ENCODE measurements at places on chromosomes 2 and 18. TPM values are rescaled to one million over a fixed set of nuclear protein-coding genes. Genes with fewer than 3 reads are reported as not detected.

TUBA3D gene
- total RNA-seq: not detected

SLC9A4 gene
- not detected for total RNA-seq

KCNJ13 gene
- total RNA-seq: not detected

NAB1 gene
- total RNA-seq: 43.7 TPM

SPEG gene
- 3.6 TPM for total RNA-seq

TANK gene
- total RNA-seq: 55.7 TPM

CCL20 gene
- not detected for total RNA-seq

- DNase-seq: no peak
Observed at GRCh38 chr2:217105733-217106649, 246.1 kb upstream of the TNP1 start.

DNA sequence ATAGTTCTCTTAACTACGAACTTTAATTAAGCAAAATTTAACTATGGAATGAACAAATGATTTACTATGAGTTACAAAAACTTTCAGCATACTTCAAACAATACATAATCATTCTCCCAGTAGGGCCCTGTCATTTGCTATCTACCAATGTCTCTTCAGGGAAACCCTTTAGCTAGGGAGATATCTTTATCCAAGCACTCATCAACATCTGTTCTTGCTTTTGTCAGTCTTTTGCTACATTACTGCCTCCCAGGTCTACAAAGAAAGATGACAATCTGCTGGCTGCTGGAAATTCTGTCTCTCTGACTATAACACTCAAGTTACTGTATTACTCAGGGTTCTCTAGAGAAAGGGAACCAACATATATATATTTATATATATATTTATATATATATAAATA, 1626.3 kb upstream of the CELF4 start:
- DNase-seq: no peak

DNA sequence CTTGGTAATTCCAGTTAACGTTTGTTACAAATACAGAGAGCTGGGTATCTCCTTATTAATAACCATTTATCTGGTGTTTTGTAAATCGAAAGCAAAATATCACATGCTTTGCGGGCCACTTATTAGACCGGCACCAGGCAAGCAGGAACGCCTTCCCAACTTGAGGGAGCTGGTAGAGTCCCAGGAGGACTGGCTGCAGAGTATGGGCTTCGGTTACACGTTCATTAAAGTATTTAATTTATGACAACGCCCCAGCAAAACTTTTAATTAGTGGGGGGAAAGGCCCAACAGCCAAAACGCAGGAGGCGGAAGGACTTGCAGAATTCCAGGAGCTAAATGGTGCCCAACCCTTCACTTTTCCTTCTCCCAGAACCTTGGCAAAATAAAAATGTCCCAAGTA, 3.7 kb downstream of the SMAD7 start:
- no peak for DNase-seq

- no peak for DNase-seq
Observed at GRCh38 chr2:25388491-25388890, 46.8 kb upstream of the DNMT3A start.

DNA sequence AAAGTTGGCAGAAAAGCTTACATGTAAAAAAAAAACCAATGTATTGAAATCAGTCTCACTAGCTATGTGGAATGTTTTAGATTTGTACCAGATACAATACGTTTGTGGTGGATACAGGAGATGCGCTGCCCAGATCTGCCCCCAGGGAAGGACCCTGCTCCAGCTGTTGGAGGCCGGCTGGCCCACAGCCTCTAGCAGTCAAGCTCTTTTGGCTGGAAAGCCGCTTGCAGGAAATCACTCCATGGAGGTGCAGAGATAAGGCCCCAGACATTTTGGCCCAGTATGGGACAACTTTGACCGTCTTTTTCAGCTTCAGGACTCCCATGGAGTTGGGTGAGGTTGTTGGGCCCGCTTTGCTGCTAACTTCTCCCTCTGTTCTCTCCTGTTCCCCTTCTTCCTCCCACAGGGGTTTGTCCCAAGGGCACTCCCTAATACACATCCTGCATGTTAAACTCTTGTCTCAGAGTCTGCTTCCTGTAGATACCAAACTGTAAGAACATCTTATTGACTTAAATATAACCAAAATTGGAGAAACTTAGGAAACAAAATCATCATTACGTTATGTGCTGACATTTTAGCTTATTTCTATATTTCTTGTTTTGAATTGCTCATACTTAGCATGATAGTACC, 1.7 kb upstream of the QPCT start:
- DNase-seq: no peak

DNA sequence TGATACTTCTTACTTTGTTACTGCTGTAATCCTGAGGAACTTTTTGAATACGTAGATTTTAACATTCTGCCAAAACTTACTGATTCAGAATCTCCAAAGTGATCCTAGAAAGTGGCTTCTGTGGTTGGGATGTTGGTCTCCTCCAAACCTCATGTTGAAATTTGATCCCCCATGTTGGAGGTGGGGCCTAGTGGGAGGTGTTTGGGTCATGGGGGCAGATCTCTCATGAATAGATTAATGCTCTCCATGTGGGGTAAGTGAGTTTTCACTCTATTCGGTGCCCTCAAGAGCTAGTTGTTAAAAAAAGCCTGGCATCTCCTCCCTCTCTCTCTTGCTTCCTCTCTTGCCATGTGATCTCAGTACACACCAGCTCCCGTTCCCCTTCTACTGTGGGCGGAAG, 329.9 kb downstream of the HRH4 start:
- DNase-seq: no peak

- no peak for DNase-seq
Observed at GRCh38 chr2:3126171-3126910, 251.3 kb downstream of the EIPR1 start.

DNA sequence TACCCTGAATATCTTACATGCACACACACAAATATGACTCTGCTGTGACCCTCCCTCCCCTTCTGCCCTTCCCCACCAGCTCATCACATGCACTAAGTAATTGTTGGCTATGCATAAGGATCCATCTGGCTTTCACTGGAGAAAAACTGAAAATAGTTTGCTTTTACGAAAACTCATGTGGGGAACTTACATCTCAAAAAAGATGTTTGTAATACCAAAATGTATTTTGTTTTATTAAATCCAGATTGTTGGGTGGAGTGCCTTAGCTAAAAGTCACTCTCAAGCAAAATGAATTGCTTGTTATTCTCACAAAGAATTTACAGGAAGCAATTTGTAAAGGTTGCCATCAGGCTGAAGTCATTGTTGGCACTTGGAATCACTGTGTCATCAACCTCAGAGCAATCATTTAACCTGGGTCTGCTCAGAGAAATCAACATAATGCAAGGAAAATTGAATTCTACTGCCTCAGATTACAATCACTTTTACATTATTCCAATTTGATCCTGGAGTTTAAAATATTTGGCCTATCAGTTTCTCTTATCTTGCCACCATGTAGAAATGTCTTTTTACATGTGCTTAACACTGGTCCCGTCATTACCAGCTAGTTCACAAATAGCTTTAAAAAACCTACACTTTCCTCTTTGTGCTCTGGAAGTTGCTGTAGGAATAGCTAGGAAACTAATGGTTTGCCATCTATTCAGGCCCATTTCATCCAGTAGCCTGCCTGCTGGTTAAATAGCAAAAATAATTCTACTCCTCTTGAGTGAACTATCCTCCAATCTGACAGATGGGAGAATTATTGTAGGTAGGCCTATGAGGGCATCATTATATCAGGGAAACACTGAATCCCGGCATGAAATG, 90.3 kb upstream of the TMEM17 start:
- no peak for DNase-seq

DNA sequence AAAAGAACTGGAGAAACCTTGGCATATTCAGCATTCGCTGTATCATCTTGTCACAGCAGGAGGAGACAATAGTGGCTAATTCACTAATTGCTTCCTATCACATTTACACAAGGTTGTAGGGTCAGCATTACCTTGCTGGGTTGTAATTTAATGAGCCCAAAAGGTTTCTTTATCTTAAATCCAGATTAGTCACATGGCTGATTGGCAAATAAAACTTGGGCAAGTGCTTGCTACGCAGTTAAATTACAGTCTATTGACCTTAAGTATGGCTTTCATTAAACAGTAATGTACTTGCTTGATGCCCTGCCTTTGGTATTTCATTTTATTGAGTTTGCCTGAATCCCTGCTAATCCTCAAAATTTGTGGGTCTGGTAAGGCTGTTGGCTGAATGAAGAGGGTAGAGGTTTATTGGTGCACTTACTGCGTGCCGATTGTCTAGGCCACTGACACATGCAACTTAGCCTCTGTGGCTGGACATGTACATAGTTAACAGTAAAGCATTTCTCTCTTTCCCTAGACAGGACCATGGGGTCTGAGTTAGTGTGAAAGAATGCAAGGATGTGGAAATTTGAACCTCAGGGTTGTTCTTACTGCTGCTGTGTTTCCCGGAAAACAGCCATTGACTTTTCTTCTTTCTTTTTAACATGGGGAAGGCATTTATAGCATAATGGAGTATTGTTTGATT, 34.3 kb downstream of the FMNL2 start:
- DNase-seq: no peak

DNA sequence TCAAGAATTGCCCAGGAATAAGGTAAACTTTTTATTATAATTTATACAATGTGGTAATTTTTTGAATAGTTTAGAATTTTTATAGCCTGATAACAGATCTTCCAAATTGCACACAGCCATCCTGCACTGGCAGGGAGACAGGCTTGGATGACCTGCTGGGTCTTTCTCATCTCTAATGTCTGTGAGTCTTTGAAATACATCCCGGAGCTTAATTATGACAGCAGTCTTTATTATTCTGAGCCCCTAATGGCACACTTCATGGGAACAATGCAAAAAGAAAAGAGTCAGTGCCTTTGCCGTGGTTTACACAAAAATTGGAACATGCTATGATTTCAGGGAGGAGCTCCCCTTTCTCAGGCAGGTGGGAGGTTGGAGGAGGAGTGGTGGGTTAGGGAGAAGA, 71.0 kb downstream of the TMEM182 start:
- no peak for DNase-seq

GRCh38 chr2:48356701-48357325, 173.1 kb upstream of the STON1 start:
- no peak for DNase-seq

GRCh38 chr2:80299661-80300060, 4.9 kb downstream of the LRRTM1 start:
- DNase-seq: no peak

DNA sequence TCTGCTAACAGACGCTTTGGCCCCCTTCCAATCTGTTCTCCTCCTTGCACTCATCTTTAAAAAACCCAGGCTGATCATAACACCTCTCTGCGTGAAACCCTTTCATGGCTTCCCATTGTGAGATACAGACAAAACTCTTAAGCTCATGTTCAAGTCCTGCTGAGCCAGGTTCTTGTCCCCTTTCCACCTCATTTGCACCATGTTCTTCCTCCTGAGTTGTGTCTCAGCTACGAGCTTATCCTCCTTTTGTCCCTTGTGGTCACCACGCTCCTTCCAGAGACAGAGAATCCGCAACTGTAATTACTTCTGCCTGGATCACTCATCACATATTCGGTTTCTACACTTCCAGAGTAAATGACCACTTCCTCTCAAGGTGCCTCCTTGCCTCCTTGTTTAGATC, 238.8 kb downstream of the ACTR3 start:
- DNase-seq: no peak

DNA sequence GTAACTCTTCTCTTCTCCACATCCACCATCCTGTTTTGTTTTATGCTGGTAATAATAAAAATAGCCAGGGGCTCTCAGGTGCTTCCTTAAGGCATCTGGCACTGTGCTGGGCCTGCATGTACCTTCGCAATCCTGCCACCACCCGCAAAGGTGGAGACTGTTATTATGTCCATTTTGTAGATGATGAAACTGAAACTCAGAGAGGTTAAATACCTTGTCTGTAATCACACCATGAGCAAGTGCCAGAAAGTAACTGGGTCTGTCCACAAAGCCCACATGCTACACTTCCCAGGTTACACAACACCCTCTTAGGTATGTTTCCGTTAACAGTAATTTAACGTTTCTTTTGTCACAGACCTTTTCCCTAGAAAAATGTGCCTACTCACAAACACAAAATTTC, 27.0 kb downstream of the NRP2 start:
- no peak for DNase-seq

DNA sequence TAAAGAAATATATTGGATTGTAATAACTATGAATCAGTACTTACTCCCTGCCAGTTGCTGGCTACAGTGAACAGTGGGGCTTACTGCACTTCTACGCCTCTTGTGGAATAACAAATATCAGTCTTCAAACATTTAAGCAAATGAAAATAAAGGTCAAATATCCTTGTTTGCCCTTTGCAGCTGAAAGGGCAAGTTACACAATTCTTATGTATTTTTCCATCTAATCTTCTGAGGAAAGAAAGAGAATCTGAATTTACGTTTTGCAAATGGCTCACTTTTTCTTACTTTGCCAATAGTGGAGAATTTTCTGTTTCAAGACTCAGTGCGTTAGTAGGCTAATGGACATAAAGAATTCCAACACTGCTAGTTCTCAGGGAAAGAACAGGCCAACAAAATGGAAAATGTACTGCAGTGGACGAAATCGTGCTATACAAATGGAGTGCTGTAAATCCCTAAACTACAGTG, 157.2 kb upstream of the TMEM200C start:
- peak; percentile 20 for DNase-seq

DNA sequence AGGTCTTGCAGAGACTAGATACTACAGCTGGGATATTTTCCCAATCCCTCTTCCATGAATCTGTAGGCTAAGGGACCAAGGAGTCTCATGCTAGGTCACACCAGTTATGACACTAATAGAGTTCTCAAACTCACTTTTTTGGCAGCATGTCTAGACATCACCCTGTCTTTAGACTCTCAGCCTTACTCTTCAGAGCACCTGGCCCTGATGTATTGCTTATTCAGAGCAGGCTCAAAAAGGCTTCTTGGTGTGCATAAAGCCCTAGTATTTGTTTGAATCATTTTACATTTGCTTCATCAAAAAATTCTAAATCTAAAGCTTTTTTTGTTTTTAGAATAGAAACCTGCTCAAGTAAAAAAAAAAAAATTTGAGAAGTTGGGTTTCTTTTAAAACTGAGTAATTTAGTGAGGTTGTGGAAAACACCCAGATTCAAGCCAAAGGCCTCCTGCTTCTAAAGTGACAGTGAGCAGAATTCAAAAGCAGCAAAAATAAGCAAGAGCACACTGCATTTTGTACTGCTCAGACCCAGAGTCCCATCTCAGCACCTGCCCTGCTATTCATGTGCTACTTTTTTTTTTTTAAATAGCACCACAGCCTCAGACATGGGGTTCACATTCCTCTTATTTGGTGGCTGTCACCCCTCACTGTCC, 18.0 kb upstream of the DNAH6 start:
- DNase-seq: no peak

GRCh38 chr2:205636549-205637319, 45.6 kb upstream of the NRP2 start:
- no peak for DNase-seq

GRCh38 chr2:25606892-25607291, 66.5 kb downstream of the DTNB start:
- no peak for DNase-seq

- peak; percentile 55 for DNase-seq
Observed at GRCh38 chr2:100580367-100581276, 17.8 kb downstream of the PDCL3 start.

- no peak for DNase-seq
Observed at GRCh38 chr18:13530033-13530878, 196.1 kb downstream of the FAM210A start.

- no peak for DNase-seq
Observed at GRCh38 chr2:19774805-19775176, 127.0 kb downstream of the TTC32 start.

- DNase-seq: no peak
Observed at GRCh38 chr2:126911111-126911796, 12.6 kb downstream of the TEX51 start.

- DNase-seq: no peak
Observed at GRCh38 chr2:51424418-51424817, 392.5 kb upstream of the NRXN1 start.
